LoVo (cell line): ENCODE measurements at places on chromosomes 16 and 17.

DNA sequence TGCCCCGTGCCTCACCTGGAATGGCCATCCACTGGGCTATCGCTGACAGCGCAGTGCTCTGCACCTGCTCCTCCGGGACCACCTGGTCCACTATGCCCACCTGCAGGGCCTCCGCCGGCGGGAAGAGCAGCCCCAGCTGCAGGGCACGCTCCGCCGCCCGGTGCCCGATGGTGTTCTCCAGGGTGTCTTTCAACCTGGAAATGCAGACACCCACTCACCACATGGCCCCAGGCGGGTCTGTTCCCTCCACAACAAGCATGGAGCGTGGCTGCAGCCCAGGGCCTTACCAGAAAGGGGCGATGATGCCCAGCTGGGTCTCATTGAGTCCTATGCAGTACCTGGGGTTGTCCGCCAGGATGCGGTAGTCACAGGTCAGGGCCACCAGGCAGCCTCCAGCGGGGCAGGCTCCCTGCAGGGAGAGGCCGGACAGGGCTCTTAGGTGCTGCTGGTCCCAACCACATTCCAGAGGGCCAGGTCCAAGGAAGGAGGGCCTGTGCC lies 6.8 kb downstream of the DNASE1L2 start:
- DNase-seq: no peak

DNA sequence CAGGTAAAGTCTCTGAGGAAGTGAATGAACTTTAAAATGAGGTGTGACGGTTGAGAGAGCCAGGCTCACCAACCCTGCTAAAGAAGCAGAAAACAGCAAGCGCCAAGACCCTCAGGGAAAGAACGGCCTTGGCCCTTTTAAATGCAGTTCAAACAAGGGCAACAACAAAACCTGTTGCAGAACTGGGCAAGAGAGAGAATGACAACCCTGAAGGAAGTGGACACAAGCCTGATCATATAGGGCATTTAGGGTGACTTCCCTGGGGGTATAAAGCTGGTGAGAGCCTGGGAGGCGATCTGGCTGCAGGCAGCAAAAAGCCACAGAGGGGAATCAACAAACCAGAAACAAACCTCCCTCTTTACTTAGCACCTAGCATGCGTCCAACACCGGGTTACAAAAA lies 1.0 kb downstream of the CPPED1 start:
- no peak for DNase-seq

DNA sequence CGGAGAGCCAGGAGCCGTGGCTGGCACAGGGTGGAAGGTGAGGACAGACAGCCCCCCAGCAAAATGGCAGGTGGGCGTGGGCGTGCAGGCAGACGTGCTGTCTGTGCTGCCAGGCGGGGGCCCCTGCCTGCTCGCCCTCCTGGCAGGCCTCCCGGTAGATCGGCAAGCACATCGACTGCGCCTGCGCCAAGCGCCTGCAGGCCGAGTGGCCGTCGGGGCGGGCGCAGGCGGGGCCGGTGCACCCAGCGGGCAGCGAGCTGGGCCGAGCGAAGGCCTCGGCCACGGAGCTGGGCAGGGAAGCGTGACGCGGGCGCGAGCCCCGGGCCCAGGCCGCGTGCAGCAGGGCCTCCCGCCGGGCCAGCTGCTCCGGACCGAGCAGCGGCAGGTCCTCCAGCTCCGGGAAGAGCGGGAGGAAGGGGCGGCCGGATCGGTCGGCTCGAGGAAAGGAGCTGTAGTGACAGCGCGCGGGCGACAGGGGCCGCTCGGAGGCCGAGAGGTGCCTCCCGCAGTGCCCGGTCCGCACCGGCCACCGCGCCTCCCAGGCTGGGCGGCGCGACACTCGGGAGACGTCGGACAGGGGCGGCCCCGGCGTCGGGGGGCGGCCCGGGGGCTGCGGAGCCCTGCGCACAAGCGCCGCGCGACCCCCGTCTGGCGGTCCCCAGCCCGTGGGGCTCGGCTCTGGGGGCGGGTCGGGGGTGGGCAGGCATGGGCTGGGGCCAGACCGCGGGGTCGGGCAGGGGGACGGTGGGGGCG lies 16.9 kb downstream of the GRIN2C start:
- no peak for DNase-seq

DNA sequence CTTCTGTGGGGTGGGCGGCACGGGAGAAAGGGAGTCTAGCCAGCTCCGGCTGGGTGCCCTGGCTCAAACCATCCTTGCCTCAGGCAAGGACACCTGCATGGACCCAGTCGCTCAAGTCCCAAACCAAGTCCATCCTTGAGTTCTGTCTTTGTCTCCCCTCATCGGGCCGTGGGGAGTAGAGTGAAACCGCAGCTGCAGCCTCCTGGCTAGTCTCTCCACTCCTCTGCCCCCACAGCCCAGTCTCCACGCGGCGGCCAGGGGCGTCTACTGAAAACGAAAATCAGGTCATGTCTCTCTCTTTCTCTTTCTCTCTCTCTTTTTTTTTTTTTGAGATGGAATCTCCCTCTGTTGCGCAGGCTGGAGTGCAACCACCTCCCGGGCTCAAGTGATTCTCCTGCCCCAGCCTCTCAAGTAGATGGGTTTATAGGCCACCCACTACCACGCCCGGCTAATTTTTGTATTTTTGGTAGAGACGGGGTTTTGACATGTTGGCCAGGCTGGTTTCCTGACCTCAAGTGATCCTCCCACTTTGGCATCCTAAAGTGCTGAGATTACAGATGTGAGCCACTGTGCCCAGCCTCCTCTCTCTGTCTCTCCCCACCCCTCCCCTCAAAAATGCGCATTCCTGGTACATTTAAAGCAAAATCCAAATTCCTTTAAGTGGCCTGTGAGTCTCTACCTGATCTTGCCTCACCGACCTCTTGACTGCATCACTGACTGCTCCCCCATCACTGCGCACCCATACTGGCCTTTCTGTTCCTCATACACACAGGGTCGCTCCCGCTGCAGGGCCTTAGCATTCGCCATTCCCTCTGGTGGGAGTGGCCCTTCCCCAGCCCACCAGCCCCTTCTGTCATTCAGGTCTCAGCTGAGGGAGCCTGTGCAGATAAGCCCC lies 17.7 kb upstream of the RMI2 start:
- no peak for DNase-seq

DNA sequence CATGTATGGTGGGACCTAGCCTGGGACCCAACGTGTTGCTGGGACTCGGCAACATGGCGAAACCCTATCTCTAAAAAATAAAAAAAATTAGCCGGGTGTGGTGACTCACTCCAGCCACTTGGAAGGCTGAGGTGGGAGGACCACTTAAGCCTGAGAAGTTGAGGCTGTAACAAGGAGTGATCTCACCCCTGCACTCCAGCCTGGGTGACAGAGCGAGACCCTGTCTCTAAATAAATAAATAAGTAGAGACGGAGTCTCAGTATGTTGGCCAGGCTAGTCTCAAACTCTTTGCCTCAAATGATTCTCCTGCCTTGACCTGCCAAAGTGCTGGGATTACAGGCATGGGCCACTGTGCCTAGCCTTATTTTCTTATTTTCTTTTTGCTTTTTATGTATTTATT lies 10.1 kb upstream of the CNP start:
- no peak for DNase-seq

DNA sequence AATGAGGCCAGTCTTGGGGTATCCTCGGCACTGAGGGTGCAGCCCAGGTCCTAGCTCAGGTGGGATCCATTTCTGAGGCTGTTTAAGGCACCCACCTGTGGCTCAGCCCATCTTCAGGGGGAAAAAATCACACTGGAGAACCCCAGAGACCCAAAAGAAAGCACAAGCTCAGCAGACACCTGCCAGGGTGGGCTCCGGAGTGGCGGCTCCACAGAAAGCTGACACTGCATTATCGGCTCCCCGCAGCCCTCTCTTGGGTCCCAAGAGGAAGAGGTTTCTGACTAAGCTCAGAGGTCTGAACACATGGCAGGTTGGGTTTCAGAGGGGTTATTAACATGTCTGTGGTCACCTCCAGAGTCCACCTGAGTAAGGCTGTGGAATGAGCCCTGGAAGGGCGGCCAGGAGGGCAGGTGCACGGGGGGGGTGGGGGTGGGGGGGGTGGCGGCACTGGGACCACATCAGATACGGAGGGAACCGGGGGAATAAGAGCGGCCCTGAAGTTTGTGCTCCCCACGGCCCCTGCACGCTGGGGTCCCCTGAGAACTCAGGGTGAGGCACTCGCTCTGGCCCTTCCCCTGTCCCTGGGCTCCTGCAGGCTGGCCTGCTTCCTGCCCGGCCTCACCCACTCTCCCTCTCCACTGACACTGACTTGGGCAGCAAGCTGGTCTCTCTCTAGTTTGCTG lies 79.5 kb downstream of the TIMM22 start:
- DNase-seq: no peak

- no peak for DNase-seq
These were observed 5.8 kb upstream of the TNRC6A start for GRCh38 chr16:24723663-24724062.
